ENCODE measurements at places on chromosomes 11 and 22.

- DNase-seq, result peak; percentile 22
Measured at GRCh38 chr11:114346709-114347141, 50.5 kb downstream of the NNMT start.

GRCh38 chr11:74033046-74033445, 24.2 kb upstream of the UCP3 start:
- DNase-seq, result no peak

DNA sequence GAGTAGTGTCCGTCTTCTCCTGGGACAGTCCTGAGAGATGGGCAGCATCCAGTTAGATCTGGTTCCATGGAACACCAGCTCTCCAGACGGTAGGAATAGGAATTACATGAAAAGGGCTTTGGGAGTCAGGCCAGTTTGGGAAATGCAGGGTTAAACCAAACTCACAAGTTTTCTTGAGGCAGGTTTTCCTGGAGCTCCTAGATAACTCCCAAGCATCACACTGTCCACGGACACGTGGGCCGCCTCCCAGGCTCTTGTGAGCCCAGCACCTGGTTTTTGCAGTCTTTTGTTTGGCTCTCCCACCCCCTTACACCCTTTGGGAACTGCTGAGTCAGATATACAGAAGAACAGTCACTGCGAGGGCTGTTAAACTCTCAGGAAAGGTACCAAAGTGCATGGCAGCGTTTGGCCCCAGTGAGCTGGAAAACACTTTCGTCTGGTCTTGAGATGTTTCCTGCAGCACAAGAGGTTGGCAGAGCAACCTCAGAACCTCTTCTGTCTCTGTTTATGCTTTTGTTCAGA, 90.0 kb downstream of the BCR start:
- no peak for DNase-seq

DNA sequence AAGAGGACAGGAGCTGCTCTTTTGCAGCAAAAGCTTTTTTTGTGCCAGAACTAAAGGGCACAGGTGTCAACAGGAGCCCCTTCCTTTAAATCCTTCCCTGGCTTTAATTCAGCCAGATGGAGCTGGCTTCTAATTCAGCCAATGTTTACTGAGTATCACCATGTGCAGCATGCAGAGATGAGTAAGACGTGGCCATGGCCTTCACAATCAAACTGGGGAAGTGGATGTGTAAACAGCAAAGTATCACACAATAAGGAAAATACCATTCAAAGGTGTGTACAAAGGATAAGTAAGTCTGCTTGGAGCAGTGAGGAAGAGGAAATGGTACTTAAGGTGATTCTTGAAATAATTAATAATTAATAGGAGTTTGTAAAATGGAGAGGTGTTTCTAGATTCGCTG, 243.4 kb downstream of the NXPE2 start:
- no peak for DNase-seq

DNA sequence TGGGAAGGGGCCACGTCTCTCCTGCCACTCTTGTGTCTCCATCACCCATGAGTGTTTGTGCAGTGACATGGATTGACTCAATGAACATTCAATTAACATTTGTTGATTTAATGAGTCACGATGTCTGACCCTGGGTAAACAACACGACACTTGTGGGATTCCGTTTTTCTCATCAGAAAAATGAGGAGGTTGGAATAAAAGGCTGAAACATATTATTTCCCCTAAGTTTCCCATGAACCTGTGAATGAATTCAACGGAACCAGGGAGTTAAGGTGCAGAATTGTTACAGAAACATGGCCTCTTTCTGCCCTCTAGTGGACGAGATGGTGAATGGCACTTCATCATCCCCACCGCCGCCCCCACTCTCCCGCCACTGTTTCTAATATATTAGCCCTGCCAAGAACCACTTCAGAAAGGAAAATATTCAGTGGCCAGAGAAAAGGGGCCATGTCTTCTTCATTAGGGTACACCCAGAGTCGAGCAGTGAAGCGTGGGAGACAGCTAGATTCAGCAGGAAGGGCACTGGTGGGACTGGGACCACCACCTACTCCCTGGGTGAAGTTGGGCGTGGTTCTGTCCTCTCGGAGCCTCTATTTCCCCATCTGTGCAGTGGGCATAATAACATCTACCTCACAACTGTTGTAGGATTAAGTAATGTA, 46.3 kb upstream of the SYT13 start:
- peak; percentile 23 for DNase-seq

GRCh38 chr11:69048031-69048693, 570 bp upstream of the TPCN2 start:
- no peak for DNase-seq

- DNase-seq, result no peak
Measured at GRCh38 chr11:72512956-72513355, 78.6 kb upstream of the CLPB start.

DNA sequence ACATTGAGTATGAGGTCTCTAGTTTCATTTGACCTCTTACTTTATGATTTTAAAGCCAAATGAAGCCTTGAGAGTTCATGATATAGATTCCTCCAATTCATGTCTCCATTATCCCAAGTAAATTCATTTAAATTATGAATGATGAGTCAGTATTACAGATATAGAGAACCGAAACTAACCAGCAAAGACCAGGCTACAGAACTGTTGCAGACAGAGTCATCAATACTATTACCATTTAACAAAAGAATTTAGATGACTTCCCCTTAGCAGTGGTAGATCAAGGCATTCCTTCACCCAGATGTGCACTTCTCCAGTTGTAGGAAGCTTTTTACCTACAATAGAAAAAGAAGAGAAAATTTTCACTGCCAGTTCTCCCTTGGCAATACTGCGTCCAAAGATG, 11.8 kb upstream of the CCDC89 start:
- no peak for DNase-seq

- DNase-seq, result no peak
Measured at GRCh38 chr11:34052608-34053160, 1.2 kb downstream of the CAPRIN1 start.

DNA sequence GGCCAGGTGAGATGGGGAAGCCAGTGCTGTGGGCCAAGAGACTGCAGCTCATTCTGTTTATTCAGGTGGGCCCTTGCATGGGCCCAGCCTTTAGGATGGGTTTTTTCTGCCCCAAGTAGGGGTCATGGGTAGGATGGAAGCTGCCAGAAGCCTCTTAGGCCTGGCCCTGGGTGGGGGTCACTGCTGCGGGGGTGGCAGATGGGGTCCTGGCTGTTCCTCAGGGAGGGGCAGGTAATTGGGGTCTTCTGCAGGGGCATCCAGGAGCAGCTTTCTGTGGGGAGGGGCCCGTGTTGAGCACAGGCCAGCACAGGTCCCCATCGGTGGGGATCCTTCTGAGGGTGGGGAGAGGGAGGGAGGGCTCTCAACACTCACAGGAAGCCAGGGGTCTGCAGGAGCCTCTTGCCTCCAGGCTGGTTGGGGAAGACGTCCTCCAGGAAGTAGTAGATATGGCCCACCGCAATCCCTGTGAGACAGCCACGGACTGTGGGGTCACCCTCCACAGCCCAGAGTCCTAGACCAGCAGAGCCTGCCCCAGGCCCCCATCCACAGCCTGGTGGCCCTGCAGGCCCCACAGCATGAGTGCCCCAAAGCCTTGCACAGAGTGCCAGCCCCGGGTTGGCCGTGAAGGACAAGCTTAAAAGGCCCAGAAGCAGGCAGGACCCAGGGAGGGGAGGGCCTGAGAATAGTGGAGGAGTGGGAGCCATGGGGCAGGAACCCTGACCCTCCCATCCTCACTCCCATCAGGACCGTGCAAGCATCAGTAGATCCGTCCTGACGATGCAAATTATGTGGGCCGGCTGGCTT, 1.9 kb downstream of the DERL3 start:
- no peak for DNase-seq

DNA sequence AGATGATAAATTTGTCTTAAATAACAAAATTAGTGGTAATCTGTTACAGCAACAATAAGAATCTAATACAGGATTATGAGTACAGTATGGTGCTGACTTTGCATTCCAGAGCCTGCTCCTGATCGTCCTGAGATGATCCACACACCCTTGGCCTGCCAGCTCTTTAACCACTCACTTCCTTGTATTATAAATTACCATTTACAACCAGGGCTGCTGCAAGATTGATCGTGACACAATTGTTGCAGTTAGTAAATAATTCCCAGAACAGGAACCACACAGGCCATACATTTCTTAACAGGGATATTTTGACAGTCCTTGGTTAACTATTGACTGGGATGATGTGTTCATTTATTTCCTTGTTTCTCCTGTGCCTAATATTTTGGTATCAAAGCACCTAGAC, 3.8 kb upstream of the CBLIF start:
- no peak for DNase-seq

DNA sequence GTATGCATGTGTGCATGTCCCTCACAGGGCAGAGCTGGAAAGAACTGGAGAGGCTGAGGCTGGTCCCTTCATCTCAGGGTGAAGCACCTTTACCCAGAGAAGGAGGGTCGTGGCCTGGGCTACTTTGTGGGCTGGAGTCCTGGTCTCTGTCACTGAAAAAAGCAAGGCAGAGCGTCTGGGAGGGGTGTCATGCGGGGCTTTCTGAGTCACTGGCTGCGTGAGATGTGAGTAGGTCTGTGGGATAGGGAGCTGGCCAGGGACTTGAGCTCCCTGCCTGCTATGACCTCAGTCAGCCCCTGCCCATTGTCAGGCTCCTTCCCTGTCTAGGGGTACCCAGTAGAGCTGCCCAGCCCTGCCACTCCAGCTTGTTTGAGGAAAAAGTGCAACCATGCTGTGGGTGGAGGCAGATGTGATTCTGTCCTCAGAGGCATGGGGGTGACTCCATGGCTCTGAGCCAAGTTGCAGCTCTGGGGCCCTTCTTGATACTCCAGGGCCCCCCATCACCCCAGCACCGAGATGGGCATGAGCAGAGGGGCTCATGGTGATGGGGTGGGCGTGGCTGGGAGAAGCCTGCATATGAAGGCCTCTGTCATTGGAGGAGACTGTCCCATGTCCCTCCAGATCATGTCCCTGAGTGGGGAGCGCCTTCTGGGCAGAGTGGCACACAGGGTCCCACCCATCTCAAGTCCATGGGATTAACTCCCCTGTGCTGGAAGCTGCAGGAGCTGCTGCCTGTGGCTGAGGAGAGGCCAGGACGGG, 27.8 kb downstream of the KCNQ1 start:
- DNase-seq, result no peak

DNA sequence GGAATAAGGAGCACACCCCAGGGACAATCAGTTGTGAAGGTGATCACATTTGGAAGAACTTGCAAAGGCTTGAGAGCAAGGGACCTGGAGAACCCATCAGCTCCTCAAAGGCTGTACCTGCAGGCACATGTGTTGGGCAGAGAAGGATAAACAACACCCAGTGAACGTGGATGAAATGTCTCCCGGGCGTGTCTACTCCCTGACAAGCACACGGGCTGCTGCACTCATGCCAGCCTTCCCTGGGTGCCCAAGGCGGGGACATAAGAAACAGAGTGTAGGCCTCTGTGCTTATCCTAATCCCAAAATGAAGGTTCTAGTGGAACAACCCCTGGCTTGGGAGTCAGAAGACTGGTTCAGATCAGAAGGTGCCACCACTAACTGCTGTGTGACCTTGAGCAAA, 46.7 kb downstream of the DSCAML1 start:
- no peak for DNase-seq

DNA sequence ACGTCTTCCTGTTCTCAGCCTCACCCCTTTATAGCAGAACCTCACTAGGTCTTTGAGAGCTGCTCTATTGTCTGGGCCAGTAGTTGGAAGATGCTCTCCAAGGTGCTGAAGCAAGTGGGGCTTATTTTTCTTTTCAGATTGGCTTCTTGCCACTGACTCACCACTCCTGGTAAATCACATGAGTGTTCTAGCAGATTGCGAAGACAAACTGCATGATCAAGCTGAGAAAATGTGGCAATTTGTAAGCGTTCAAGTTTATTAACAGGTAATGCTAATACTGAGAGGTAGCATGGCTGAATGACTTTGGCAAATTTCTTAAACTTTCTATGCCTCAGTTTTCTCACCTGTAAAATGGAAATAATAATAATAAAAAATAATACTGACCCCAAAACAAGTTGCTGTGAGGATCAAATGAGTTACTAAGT, 59.2 kb downstream of the CACNG2 start:
- DNase-seq, result peak; percentile 90

DNA sequence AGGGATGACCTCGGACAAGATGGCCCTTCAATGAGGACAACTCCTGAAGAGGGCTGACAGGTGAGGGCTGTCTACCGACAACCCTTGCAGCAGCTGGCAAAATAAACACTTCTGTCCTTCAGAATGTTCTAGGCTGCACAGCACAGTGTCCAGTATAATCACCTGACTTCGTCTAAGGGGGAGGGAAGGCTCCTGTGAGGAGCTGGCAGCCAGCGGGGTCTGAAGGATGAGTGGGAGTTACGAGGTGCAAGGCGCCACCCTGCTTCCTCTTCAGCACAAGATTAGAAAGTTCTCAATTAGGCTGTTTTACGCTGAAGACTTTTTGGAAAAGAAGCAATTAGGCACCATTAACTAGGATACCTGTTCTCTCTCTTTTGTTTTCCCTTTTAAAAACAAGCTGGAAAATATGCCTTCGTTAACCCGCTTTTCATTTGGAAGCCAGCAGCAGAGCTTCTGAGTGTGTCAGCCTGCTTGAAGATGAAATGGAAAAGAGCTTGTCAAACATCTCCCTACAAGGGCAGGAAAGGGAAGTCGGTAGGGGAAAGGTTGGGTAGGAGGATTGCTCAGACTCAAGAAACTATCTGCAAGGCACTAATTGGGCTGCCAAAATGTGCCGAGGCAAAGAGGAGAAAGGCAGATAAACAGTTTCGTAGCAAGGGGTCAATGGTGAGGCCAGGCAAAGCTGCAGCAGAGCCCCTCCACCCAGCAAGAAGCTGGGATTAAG, 592.2 kb upstream of the CADM1 start:
- no peak for DNase-seq

- DNase-seq, result no peak
Measured at GRCh38 chr11:71447791-71448256, 369 bp downstream of the DHCR7 start.

DNA sequence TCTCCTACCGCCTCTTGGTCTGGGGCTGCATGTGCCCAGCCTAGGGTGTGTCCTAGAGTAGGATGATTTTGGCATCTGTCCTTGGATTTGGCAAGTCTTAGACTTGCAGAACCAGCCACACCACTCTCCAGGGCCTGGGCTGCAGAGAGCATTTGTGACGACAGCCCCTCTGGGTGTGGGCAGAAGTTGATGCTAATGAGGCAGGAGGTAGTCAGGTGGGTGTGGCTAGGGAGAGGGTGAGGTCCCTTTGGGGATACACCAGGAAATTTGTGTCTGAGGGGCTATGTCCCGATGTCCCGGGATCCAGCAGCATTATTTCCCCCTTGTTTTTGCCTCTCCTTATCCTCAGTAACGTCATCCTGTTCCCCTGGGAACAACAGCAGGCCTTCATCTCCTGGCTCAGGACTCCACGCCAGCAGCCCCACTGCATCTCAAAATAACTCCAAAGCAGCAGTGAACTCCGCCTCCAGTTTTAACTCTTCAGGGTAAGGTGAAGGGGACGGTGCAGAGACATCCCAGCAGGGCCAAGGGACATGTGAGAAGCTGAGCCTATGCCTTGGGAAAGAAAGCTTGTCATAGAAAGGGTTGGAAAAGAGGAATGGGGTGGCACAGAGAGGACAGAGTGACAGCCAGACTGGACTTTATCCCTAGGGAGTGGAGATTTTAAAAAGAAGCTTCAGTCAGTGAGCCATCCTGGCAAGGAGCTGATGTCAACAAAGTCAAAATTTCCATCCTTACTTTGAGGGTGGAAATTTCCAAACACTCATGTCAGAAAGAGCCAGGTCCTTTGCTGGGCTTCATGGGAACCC, 8.0 kb upstream of the TLCD5 start:
- DNase-seq, result no peak

GRCh38 chr22:23822101-23822671, 16.6 kb downstream of the DERL3 start:
- no peak for DNase-seq

- no peak for DNase-seq
Measured at GRCh38 chr11:96045622-96046456, 121.9 kb upstream of the MTMR2 start.

Measured in HT1080 (cell line).